Breast epithelium (tissue), 4 donors: ENCODE measurements at places on chromosomes 13 and 19. TPM values are rescaled to one million over a fixed set of nuclear protein-coding genes. Genes with fewer than 3 reads are reported as not detected.

ZNF729 gene
- total RNA-seq = not detected

SBK3 gene
- 1.3 TPM for total RNA-seq

TNNT1 gene
- 7.2 TPM for total RNA-seq

DIAPH3 gene
- total RNA-seq = 0.64 TPM

RFPL4A gene
- not detected for total RNA-seq

FCER2 gene
- 0.29 TPM for total RNA-seq

NPAS1 gene
- total RNA-seq = not detected

LRRC8E gene
- total RNA-seq = 6.6 TPM

NMRK2 gene
- 0.73 TPM for total RNA-seq

GRCh38 chr19:28168557-28168956 is 1044.4 kb downstream of the UQCRFS1 start:
- DNase-seq = no peak

- no peak for DNase-seq
Observed at GRCh38 chr19:16095071-16095571, 16.6 kb upstream of the RAB8A start.

- no peak for DNase-seq
Observed at GRCh38 chr19:35669974-35670373, 3.7 kb downstream of the UPK1A start.

DNA sequence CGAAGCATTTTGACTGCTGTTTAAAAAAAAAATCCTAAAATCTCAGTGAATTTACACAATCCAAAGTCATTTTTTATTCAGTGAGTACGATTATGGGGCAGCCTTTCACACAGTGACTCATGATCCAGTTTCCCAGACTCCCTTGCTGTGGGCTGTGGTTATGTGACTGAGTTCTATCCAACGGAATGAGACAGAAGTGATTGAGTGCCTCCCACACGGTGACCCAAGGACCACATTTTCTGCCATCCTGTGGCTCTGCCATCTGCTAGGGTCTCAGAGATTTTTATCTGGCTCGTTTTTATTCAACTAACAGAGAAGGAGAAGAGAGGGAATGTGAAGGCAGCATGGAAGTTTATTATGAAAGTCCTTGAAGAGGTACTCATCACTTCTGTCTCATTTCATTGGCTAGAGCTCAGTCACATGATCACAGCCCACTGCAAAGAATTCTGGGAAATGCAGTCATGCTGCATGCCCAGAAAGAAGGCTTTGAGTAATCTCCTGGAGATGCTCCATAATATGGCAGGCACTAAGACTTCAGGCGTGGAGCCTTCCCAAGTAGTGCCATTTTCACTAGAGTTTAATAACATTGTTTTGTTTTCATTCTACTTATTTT is 999.4 kb downstream of the UQCRFS1 start:
- DNase-seq = no peak

DNA sequence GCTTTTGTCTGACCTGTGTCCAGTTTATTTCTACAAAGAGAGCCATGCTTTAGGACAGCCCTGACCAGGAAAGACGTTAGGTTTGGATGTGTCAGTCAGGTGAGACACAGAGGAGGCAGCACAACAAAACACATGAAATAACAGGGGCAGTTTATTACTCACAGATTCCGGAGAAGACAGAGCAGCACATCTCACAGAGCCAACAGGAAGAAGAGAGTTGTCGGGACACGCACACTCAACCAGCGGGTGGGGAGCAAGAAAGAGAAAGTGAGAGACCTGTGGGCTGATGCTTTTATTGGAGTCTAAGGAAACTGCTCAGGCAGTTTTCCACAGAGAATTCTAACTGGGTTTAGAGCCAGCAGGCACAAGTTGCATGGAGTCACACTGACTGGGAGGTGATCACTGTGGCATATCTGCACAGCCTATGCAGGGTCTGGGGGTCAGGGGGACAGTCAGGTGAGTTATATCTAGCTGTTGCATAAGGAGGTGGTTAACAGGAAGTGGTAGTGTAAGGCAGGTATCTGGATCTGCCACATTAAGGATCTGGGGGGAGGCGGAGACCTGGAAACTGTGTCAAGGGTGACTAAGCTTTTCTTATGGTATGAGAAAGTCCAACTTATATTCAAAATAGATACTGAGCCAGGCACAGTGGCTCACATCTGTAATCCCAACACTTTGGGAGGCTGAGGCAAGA is 24.1 kb upstream of the CEACAM20 start:
- DNase-seq = no peak

DNA sequence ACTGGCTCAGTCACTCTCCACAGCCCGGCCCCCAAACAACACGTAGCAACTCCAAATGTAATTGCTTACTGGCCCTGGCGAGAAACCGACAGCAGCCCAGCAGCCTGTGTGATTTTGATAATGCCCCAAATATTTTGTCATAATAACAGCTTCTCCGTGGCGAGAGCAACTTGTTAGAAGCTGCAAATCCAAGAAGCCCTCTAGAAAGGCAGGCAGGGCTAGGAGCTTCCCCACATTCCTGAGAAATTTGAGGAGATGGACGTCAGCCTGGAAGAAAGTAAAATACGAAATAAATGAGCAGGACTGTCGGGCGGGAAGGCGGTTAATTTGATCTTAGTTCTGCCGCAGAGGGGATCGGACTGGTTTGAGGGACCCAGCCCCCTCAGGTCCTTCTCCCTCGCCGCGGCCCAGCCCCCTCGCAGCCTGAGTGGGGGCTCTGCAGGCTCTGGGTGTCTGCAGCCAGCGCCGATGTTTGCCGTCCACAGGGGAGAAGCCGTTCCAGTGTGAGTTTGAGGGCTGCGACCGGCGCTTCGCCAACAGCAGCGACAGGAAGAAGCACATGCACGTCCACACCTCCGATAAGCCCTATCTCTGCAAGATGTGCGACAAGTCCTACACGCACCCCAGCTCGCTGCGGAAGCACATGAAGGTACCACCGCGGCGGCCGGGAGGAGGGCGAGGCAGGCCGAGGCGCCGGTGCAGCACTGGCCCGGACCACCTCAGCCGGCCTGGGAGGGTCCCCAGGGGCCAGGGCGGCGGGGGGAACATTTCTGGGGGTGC is 3.1 kb downstream of the ZIC2 start:
- DNase-seq = no peak

DNA sequence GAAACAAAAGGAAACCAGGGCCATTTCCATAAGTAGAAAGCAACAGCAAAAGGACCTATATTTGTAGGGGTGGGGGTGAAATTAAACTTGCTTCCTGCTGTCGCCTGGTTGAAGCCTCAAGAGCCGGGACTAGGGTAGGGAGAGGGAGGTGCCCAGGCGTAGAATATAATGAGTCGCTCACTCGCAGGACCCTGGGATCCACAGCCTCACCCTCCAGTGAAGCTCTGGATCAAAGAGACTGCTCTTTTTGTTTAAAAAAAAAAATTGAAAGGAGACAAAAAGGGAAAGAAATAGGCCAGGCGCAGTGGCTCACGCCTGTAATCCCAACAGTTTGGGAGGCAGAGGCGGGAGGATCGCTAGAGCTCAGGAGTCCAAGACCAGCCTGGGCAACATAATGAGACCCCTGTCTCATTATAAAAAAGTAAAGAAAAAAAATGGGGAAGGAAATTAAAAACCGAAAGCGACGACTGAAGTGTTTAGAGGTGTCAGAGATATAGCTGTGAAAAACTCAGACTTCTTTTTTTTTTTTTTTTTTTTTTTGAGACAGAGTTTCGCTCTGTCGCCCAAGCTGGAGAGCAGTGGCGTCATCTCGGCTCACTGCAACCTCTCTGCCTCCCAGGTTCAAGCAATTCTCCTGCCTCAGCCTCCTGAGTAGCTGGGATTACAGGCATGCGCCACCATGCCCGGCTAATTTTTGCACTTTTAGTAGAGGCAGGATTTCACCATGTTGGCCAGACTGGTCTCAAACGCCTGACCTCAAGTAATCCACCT is 10.9 kb upstream of the ADGRE5 start:
- no peak for DNase-seq

DNA sequence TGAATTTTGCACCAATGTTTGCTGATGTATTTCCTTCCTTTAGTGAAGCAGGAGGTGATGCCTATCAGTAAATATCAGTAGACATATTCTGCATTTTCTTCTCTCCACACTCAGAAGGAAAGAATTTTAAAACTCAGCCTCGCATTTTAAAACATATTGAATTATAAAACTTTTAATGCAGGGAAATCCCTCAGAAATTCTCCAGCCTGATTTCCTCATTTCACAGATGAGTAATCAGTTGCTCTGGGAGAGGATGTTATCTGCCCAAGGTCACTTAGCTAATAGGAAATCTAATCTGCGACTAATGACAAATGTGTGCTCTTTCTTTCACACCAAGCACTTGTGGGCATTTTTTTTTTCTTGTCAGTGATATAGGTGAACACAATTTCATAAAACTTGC is 320.6 kb downstream of the ITGBL1 start:
- no peak for DNase-seq

GRCh38 chr19:1417145-1417544 is 9.8 kb downstream of the DAZAP1 start:
- no peak for DNase-seq

DNA sequence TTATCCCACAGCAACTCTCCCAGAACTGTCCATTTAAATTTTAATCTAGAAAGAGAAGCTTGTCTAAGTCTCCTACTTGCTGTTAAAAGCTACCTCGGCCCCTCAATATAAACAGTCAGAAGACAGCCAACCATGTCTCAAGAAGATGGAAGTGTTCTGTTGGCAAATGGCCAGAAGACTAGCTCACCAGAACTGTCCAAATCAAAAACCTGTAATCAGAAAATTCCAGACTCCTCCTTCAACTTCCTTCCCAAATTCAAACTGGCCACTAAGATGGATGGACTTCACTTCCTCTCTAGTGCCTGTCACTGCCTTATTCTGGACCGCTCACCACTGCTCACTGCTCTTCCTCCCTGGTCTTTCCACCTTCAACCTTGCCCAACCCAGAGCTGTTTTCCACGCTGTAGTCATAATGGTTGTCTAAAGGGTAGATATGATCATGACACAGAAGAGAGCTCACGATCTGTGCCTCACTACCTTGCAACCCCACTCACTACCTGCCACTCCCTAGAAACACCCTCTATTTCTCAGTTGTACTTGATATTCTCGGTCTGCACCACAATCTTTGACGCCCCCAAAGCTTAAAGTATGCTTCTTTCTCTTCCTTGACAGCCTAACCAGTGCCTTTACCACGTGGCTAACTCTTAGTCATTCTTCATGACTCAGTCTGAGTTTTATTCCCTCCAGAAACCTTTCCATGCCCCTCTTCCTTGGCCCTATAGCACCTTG is 9.2 kb downstream of the FGF14 start:
- DNase-seq = no peak

- no peak for DNase-seq
Observed at GRCh38 chr13:25117312-25117711, 21.4 kb downstream of the PABPC3 start.

DNA sequence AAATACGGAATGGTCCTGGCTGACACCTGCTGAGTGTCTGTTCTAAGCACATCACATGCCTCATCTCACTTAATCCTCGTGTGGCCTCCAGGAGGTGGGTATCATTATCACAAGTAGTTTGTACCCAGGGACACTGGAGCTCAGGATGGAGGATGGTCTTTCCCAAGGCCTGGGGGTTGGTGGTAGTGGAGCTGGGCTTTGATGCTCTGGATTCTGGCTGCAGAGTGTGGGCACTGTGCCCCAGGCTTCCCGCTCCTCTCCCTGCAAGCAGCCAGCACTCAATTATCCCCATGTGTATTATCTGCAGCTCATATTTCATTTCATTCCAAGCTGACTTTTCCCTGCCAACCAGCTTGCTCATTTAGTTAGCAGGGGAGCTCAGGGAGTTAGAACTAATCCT is 52.1 kb downstream of the SIAH3 start:
- DNase-seq = no peak
